IPS DF 6.9 (cell line): ENCODE measurements at places on chromosomes 5 and 9.
A peak's percentile ranks its signal among the peaks of the same experiment; 100 is the strongest.

GRCh38 chr5:32170303-32171151 lies 3.6 kb downstream of the GOLPH3 start:
- DNase-seq, result no peak
- H3K4me3 ChIP-seq, result no peak overlapping the region
- no peaks in the 10 kb centered on the region for H3K27me3 ChIP-seq
- no peak overlapping the region for H3K27ac ChIP-seq

- H3K4me3 ChIP-seq, result no peak overlapping the region
- DNase-seq, result no peak
- H3K27me3 ChIP-seq, result no peaks in the 10 kb centered on the region
Measured at GRCh38 chr9:130487500-130487899, 42.7 kb downstream of the ASS1 start.

GRCh38 chr9:3569529-3569928 lies 43.7 kb upstream of the RFX3 start:
- H3K36me3 ChIP-seq, result no peaks in the 10 kb centered on the region
- no peaks in the 10 kb centered on the region for H3K4me1 ChIP-seq
- no peak overlapping the region for H3K4me3 ChIP-seq
- no peak for DNase-seq

- H3K4me3 ChIP-seq, result no peak overlapping the region
- no peaks in the 10 kb centered on the region for H3K27me3 ChIP-seq
- no peak for DNase-seq
- H3K36me3 ChIP-seq, result no peaks in the 10 kb centered on the region
- peak overlapping the region; percentile 40 for H3K27ac ChIP-seq
- peaks cover 21% of the 10 kb centered on the region for H3K4me1 ChIP-seq
Measured at GRCh38 chr9:136588663-136589464, 43.0 kb upstream of the NOTCH1 start.

GRCh38 chr9:136697821-136698526 lies 10.7 kb upstream of the AGPAT2 start:
- H3K27ac ChIP-seq, result no peak overlapping the region
- no peaks in the 10 kb centered on the region for H3K27me3 ChIP-seq
- H3K36me3 ChIP-seq, result no peaks in the 10 kb centered on the region
- H3K4me3 ChIP-seq, result no peak overlapping the region

GRCh38 chr5:136249678-136250266 lies 56.8 kb upstream of the SMIM32 start:
- no peak overlapping the region for H3K4me3 ChIP-seq
- DNase-seq, result no peak
- H3K4me1 ChIP-seq, result no peaks in the 10 kb centered on the region
- no peaks in the 10 kb centered on the region for H3K36me3 ChIP-seq
- no peaks in the 10 kb centered on the region for H3K27me3 ChIP-seq

DNA sequence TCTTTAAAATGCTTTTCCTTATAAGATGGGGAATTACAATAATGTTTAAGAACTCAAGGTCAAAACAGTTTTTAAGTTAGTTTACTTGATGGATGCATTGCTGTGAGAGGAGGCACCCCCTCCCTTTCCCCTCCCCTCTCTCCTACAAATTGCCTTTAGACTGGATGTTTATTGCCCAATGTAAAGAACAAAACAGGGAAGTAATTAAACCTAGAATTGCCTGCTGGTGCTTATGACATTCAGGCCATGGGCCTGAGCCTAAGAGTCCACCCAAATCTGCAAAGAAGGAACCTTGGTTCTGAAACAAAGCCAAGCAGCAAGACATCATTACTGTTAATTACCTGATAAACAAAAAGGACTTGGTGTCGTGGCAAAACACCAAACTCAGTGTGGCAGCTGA lies 630.3 kb downstream of the ISL1 start:
- H3K36me3 ChIP-seq, result no peaks in the 10 kb centered on the region
- no peak for DNase-seq
- no peak overlapping the region for H3K27ac ChIP-seq
- no peaks in the 10 kb centered on the region for H3K27me3 ChIP-seq
- no peaks in the 10 kb centered on the region for H3K4me1 ChIP-seq
- no peak overlapping the region for H3K4me3 ChIP-seq

DNA sequence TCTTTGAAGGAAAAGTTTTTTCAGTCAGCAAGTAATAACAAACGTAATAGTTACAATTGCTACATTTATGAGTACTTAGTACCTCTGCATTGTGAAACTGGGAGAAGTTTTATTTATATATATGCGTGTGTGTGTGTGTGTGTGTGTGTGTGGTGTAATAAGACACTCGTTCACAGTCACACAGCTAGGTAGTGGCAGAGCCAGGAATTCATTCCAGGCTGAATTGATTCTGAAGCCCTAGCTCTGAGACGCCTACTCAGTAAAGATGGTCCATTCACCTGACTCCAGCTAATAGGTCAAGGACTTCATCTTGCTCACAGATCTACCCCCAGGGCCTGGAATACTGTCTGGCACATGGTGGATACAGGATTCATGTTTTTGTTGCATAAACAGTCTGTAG lies 13.6 kb upstream of the CAST start:
- no peaks in the 10 kb centered on the region for H3K27me3 ChIP-seq
- H3K4me1 ChIP-seq, result no peaks in the 10 kb centered on the region; the same call in 1 of the 2 replicates
- no peak overlapping the region for H3K4me3 ChIP-seq
- no peak overlapping the region for H3K27ac ChIP-seq
- H3K36me3 ChIP-seq, result no peaks in the 10 kb centered on the region

DNA sequence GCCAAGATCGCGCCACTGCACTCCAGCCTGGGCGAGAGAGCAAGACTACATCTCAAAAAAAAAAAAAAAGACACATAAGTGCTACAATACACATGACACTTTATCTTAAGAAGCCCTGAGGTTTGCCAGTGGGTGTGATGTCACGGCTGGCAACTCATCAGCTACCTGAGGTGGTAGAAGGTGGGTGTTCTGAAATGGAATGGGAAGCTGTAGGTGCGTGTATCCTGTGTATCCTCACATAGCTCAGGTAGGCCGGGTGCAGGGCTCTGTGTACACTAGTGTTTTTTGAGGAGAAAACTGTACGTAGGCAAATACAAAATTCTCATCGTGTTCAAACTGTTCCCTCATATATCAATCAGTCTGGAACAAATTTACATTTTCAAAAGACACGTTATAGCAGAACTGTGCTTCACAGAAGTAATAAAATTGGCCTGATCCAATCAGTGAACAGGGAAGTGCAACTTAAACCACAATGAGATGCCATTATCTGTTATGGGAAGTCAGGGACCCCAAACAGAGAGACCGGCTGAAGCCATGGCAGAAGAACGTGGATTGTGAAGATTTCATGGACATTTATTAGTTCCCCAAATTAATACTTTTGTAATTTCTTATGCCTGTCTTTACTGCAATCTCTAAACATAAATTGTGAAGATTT lies 10.4 kb downstream of the BICD2 start:
- H3K4me1 ChIP-seq, result peaks cover 2% of the 10 kb centered on the region; the same call in 1 of the 2 replicates
- H3K27ac ChIP-seq, result no peak overlapping the region

GRCh38 chr5:958701-959571 lies 49.7 kb upstream of the NKD2 start:
- no peak overlapping the region for H3K27ac ChIP-seq
- H3K36me3 ChIP-seq, result no peaks in the 10 kb centered on the region
- no peak for DNase-seq
- H3K4me1 ChIP-seq, result no peaks in the 10 kb centered on the region

DNA sequence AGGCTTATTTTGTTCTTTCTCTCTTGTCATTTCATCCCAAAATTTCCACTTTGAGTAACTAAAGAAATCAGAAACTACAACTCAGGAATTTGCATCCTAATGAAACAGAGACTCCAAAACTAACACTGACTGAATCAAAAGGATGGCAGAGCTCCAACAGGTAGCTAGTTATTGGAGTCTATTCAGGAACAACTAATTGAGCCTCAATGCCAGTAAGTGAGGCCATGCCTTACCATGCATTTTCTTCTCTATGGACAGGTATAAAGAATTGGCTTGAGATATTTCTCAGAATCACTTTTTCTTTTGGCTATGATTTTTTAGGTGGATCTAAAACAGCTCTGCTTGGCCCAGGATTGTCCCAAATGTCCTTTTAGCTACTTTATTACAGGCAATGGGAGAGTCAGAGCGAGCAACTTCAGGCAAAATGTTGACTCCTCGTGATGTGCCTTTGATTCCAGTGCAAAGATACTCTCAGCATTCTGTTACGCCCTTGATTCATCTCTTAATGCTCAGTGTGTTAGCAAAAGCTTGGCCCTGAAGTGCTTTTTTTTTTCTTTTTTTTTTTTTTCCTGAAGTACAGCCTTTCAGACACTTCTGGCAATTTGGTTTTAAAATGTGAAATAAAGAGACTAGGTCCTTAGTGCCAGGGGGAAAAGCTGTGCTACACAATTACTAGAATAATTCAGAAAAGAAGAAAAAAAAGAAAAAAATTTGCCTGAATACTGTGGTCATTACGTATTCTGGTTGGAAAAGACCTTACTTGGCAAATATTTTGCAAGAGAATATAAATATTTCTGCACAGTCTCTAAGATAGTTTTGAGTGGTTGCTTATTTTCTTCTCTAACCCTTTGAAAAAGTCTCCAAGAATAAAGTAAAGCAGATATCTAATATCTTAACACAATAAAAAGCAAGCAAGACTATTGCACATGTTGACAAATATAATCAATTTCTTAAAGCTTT lies 423.7 kb downstream of the ANXA1 start:
- H3K4me1 ChIP-seq, result no peaks in the 10 kb centered on the region
- no peaks in the 10 kb centered on the region for H3K27me3 ChIP-seq
- no peak for DNase-seq
- no peaks in the 10 kb centered on the region for H3K36me3 ChIP-seq
- no peak overlapping the region for H3K27ac ChIP-seq

DNA sequence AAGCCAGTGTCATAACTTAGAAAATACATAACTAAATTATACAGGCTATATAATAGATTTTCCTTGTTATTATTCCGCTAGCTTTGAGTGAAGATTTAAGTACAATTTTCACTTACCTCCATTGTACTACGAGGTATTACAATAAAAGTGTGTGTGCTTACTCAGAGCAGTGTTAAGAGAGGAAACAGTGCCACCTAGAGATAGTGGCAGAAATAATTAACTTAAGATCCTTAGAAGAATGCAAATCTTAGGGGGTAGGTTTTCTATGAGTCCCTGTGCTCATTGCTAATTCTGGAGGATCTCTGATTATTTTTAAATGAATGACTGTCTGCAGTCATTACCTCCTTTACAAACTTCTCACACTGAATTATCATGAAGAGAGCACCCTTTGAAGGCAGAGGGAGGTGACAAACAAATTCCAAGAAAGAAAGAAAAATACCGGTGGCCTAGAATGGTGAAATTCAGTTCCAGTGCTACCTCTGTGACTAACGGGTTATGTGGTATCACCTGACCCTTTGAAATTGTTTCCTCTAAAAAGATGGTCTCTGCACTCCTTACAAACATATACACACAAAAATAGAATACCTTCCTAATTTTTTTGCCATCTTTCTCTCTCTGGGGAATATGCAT lies 379.8 kb downstream of the TRIM36 start:
- no peaks in the 10 kb centered on the region for H3K27me3 ChIP-seq
- H3K27ac ChIP-seq, result no peak overlapping the region
- DNase-seq, result peak; percentile 20

GRCh38 chr9:100222674-100223073 lies 123.6 kb downstream of the INVS start:
- H3K27ac ChIP-seq, result no peak overlapping the region
- no peak for DNase-seq
- H3K4me1 ChIP-seq, result no peaks in the 10 kb centered on the region
- no peaks in the 10 kb centered on the region for H3K36me3 ChIP-seq

DNA sequence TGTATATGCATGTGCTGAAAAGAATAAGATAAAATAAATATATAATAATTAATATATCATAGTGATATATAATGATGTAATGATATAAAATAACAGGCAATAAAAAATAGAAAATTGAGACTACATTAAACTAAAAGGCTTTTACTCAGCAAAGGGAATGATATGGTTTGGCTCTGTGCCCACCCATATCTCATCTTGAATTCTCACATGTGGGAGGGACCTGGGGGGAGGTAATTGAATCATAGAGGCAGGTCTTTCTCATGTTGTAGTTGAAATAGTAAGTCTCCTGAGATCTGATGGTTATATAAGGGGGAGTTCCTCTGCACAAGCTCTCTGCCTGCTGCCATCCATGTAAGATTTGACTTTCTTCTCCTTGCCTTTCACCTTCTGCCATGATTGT lies 1550.9 kb upstream of the CDH6 start:
- no peaks in the 10 kb centered on the region for H3K27me3 ChIP-seq
- H3K4me1 ChIP-seq, result no peaks in the 10 kb centered on the region
- no peaks in the 10 kb centered on the region for H3K36me3 ChIP-seq

- no peak for DNase-seq
- H3K4me3 ChIP-seq, result no peak overlapping the region
- H3K36me3 ChIP-seq, result no peaks in the 10 kb centered on the region
- H3K27me3 ChIP-seq, result no peaks in the 10 kb centered on the region
Measured at GRCh38 chr9:92962303-92962649, 15.0 kb downstream of the FGD3 start.

GRCh38 chr5:167730121-167730520 lies 561.3 kb upstream of the WWC1 start:
- H3K4me1 ChIP-seq, result peaks cover 6% of the 10 kb centered on the region; the same call in 1 of the 2 replicates
- H3K36me3 ChIP-seq, result no peaks in the 10 kb centered on the region
- no peak for DNase-seq
- H3K27ac ChIP-seq, result no peak overlapping the region
- H3K27me3 ChIP-seq, result no peaks in the 10 kb centered on the region

GRCh38 chr5:89572696-89573095 lies 689.7 kb upstream of the MEF2C start:
- H3K27ac ChIP-seq, result no peak overlapping the region
- no peaks in the 10 kb centered on the region for H3K4me1 ChIP-seq
- no peak for DNase-seq
- H3K36me3 ChIP-seq, result no peaks in the 10 kb centered on the region
- no peaks in the 10 kb centered on the region for H3K27me3 ChIP-seq

GRCh38 chr9:129852579-129852978 lies 17.3 kb downstream of the USP20 start:
- no peak overlapping the region for H3K27ac ChIP-seq
- H3K27me3 ChIP-seq, result no peaks in the 10 kb centered on the region
- H3K4me1 ChIP-seq, result no peaks in the 10 kb centered on the region
- no peak overlapping the region for H3K4me3 ChIP-seq
- DNase-seq, result no peak

DNA sequence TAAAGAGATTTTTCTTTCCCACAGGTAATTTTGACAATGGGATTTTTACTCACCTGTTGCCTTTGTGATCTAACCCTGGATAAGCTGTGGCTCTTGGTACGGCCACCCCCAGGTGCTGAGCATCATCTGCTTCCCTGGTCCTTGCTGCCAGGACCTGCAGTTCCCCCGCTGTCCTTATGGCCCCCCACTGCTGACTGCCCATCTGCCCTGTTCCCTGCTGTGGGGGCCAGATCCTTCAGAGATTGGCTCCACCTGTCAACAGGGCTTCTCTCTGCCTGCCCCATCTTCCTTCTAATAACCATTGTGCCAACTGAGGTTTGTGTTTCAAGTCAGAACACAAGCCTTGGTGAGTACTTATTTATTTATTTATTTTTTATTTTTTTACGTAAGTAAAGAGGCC lies 183.3 kb downstream of the MAPKAP1 start:
- peaks cover 8% of the 10 kb centered on the region; the same call in 1 of the 2 replicates for H3K4me1 ChIP-seq
- H3K27me3 ChIP-seq, result no peaks in the 10 kb centered on the region
- H3K36me3 ChIP-seq, result no peaks in the 10 kb centered on the region
- no peak overlapping the region for H3K27ac ChIP-seq
- no peak for DNase-seq
- no peak overlapping the region for H3K4me3 ChIP-seq
